T-helper 17 cell (primary cell): ENCODE measurements at places on chromosomes 7 and 10. TPM values are rescaled to one million over a fixed set of nuclear protein-coding genes. Genes with fewer than 3 reads are reported as not detected.

DNA sequence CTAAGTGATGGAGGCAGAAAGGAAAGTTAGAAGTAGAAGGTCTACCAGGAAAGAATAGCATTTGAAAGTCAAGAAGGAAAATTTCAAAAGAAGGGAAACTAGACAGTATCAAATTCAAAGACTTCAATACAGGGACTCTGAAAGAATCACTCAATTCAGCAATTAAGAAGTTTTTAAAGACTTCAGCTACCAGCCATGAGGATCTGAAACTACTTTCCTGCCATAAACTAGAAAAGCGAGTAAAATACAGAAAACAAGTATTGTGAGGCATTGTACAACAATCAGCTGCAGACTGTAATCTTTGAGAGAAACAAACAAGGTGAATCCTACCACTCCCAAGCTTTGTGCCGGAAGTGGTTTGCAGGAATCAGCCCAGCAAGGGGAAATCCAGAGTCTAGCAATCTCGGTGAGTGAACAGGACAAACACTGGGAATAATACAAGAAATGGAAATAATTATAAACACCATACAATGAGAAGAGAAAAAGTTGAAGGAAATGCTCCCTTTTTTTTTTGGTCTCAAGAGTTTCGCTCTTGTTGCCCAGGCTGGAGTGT is 62.4 kb downstream of the ARHGAP12 start:
- no peak overlapping the region for H3K27ac ChIP-seq
- H3K4me1 ChIP-seq: peaks cover 22% of the 10 kb centered on the region
- DNase-seq: no peak
- H3K36me3 ChIP-seq: peaks cover 5% of the 10 kb centered on the region

GRCh38 chr7:130667593-130668257 is 823 bp downstream of the COPG2 start:
- no peak for DNase-seq
- peak overlapping the region; percentile 89 for H3K4me3 ChIP-seq
- H3K4me1 ChIP-seq: peaks cover 18% of the 10 kb centered on the region
- no peaks in the 10 kb centered on the region for H3K36me3 ChIP-seq
- peak overlapping the region; percentile 8 for H3K27ac ChIP-seq

- peaks cover 2% of the 10 kb centered on the region for H3K36me3 ChIP-seq
- no peak overlapping the region for H3K27ac ChIP-seq
- no peak overlapping the region for H3K4me3 ChIP-seq
Observed at GRCh38 chr7:57651006-57651405, 201.0 kb downstream of the ZNF716 start.

GRCh38 chr10:87550741-87551140 is 46.0 kb downstream of the MINPP1 start:
- no peaks in the 10 kb centered on the region for H3K27me3 ChIP-seq
- H3K4me1 ChIP-seq: peaks cover 7% of the 10 kb centered on the region
- no peak overlapping the region for H3K4me3 ChIP-seq
- no peak overlapping the region for H3K27ac ChIP-seq
- DNase-seq: no peak

DNA sequence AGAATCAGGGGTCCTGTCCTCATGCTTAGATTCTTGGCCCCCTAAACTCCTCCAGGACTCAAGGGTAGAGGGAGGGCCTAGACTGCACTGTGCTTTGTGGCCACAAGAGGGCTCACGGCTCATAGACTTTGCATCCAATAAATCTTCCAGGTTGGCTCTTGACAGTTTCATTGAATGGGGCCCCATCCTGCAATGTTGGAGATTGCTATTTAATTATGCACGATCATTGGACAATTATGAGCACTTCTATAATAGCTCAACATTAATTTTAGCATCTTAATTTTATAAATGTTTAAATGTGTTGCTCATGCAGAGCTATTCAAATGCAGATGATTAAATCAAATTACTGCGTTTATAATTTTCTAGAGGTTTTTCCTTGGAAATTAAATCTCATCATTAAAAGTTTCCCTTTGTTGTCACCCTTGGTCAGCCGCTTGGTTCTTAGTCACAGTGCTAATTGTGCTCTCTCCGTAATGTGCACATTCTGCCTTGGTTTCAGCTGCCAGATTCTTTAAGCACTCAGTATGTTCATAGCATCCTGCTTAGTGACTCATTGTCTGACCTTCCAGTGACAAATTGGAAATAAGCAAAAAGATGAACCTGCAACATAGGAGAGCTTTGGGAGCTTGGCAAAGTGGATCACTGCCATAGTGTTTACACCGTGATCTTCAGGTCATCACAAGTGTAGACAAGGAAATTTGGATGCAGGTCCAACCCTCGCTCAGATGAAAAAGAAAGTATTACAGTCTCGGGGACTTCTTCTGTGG is 33.4 kb upstream of the PLPP4 start:
- H3K36me3 ChIP-seq: no peaks in the 10 kb centered on the region
- no peak overlapping the region for H3K4me3 ChIP-seq
- H3K4me1 ChIP-seq: no peaks in the 10 kb centered on the region
- no peak overlapping the region for H3K27ac ChIP-seq

GRCh38 chr7:2114052-2114451 is 118.7 kb downstream of the MAD1L1 start:
- H3K4me1 ChIP-seq: peaks cover 25% of the 10 kb centered on the region
- no peak overlapping the region for H3K4me3 ChIP-seq
- no peaks in the 10 kb centered on the region for H3K36me3 ChIP-seq
- no peaks in the 10 kb centered on the region for H3K27me3 ChIP-seq

DNA sequence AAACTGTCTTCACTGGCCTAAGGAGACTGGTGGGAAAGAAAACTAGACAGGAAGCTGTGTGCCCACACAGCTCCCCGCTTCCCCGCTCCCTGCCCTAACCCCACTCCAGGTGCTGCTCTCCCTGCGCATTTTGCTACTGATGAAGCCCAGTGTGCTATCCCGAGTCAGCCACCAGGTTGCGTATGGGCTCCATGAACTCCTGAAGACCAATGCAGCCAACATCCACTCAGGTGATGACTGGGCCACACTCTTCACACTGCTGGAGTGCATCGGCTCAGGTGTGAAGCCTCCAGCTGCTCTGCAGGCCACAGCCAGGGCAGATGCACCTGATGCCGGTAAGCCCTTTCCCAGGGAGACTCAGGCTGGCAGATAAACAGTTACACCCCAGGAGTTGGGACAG is 20.3 kb upstream of the NFKB2 start:
- H3K4me3 ChIP-seq: no peak overlapping the region
- no peak overlapping the region for H3K27ac ChIP-seq
- no peak for DNase-seq
- no peaks in the 10 kb centered on the region for H3K27me3 ChIP-seq

GRCh38 chr7:76354516-76354915 is 4.3 kb downstream of the YWHAG start:
- no peak overlapping the region for H3K27ac ChIP-seq
- no peak overlapping the region for H3K4me3 ChIP-seq
- DNase-seq: no peak
- H3K4me1 ChIP-seq: peaks cover 36% of the 10 kb centered on the region
- H3K36me3 ChIP-seq: peaks cover 11% of the 10 kb centered on the region
- H3K27me3 ChIP-seq: no peaks in the 10 kb centered on the region

DNA sequence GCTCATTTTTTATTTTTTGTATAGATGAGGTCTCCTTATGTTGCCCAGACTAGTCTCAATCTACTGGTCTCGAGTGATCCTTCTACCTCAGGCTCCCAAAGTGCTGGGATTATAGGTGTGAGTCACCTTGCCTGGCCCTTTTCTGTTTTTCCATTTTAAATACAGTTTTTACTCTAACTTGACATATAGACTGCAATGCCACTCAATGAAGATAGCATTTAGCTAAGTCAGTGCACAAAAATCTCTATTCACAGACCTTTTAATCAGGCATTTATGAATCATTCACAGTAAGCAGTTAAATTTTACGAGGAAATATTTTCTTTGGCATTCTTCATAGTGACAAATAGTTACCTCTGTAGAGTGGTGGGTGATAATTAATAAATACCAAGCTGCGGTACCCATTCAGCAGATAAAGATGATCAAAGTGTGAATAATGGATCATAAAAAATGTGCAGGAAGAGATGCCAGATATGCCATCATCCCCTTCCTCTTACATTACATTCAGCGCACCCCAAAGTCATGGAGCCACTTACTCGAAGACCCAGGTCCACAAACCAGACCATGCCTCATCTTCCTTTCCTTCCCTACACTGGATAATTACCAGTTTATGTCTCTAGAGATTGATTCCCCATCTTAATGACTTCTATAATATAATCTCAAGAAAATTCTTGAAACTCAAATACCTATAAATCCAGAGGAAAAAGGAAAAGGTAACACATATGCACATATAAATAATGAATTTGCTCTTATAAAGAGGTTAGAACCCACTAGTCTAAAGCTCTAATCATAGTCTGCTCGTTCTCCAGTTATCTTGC is 56.0 kb downstream of the UBE2H start:
- no peak overlapping the region for H3K4me3 ChIP-seq
- no peak for DNase-seq
- H3K36me3 ChIP-seq: no peaks in the 10 kb centered on the region
- peak overlapping the region; percentile 32 for H3K27ac ChIP-seq

DNA sequence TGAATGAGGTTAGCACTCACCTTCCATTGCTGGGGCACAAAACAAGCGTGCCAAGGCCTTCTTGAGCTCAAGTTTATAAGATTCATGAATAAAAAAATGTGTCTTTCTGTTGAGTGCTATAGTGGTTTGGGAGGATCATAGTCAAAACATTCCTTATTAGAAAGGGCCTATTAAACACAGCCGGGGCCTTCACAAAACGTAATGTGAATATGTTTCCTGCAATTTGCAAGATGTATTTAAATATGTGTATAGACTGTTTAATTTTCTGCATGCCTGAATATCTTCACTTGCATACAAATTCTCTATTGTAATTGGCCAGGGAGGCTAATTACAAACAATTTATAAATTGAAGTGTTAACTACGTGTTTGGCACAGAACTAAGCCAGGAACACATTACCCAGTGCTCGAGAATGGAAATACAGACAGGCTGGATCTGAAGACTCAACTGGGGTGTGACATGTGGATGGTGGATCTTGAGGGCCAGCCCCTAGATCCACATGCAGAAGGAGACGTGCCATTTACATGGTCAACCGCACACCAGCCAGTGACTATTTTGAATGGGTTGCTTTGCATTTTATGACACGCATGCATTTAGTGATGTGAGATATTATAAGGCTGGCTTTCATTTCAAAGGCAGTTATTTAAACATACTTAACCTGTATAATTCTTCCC is 31.3 kb downstream of the LYZL2 start:
- peaks cover 6% of the 10 kb centered on the region for H3K4me1 ChIP-seq
- no peak overlapping the region for H3K4me3 ChIP-seq
- no peak overlapping the region for H3K27ac ChIP-seq
- peaks cover 7% of the 10 kb centered on the region for H3K36me3 ChIP-seq
- H3K27me3 ChIP-seq: peaks cover 52% of the 10 kb centered on the region
- DNase-seq: no peak

GRCh38 chr7:14381936-14382335 is 392.5 kb upstream of the ETV1 start:
- no peak overlapping the region for H3K4me3 ChIP-seq
- H3K27ac ChIP-seq: no peak overlapping the region
- no peak for DNase-seq
- H3K4me1 ChIP-seq: peaks cover 2% of the 10 kb centered on the region
- no peaks in the 10 kb centered on the region for H3K36me3 ChIP-seq

DNA sequence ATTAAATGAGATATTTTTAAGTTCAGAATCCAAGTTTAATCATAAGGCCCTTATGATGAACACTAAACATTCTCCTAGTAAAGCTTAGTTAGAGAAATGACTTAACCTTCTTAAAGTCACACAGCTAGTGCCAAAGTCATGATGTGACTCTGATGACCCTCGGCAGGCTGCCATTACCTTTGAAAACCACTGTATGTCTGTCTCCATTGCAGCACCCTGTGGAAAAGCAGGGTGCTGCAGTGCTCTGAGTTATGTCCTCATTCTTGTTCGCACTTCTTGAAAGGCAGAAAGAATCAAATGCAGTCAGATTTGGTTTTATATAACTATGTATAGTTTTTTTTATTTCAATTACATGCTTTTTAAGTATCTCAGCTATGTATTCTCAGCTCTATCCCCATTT is 105.0 kb downstream of the PHTF2 start:
- no peak overlapping the region for H3K4me3 ChIP-seq
- no peak for DNase-seq
- no peaks in the 10 kb centered on the region for H3K27me3 ChIP-seq
- H3K27ac ChIP-seq: peak overlapping the region; percentile 57

GRCh38 chr7:134777908-134778580 is 1.4 kb upstream of the CALD1 start:
- peaks cover 30% of the 10 kb centered on the region for H3K27me3 ChIP-seq
- no peak overlapping the region for H3K4me3 ChIP-seq
- no peaks in the 10 kb centered on the region for H3K4me1 ChIP-seq

DNA sequence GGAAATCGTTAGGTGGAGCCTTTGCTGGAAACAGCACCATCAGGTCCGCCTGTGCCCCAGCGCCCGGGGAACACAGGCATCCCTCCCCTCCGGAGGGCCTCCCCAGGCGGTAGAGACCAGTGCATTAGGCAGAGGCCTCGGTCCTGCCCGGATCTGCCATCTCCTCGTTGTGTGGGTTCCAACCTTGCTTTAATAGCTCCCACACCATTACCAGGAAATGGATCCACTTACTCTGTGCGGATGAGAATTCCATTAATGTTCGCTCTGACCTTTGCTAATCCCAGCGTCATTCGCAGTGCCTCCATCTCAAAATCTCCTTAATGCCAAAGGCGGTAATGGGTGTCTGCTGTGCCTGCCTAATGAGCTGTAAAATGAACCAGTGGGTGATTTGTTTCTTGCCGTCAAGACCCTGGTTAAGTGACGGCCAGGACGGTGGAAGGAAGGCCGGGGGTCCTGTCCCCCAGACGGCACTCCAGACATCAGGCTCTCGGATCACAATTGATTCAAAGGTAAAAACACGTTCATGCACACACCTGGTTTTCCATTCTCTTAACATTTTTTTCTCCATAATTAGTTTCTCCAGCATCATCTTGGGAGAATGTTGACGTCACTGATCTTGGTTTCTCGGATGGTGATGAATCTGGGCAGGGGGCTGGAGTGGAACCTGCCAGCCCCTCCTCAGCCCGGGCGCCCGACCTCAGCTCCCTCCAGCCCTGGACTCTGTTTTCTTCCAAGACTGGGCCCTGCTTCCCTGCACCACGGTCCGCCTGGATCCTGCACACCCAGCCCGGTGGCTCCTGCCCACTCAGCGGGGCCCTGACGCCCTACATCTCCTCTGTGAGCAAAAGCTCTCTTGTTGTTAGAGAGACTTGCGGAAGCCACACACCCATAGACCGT is 22.8 kb upstream of the FAM20C start:
- no peak for DNase-seq
- H3K27ac ChIP-seq: no peak overlapping the region
- H3K4me3 ChIP-seq: no peak overlapping the region
- H3K4me1 ChIP-seq: no peaks in the 10 kb centered on the region
- H3K36me3 ChIP-seq: peaks cover 5% of the 10 kb centered on the region

DNA sequence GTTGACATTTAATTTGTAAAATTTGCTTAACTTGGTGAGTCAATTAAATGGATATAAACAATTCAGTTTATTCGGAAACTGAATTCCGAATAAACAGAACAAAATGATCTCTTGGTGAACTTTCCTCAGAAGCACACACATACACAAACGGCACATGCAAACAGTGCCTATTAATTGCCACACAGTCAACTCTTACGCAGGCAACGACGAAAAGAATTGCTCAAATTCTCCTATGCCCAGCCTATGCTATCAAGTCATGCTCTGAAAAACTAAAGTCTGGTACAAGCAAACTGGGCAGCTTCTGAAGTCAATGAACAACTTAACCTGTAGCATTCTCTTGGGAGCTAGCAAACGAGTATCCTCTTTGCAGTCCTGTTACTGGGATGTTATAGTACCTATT is 38.8 kb upstream of the ASL start:
- peaks cover 6% of the 10 kb centered on the region for H3K36me3 ChIP-seq
- H3K4me1 ChIP-seq: peaks cover 6% of the 10 kb centered on the region
- no peak overlapping the region for H3K27ac ChIP-seq

STAG3 gene
- 4.8 TPM for total RNA-seq

MYOF gene
- total RNA-seq: 1.6 TPM

AQP1 gene
- 0.35 TPM for total RNA-seq

DYNC1I1 gene
- 0.12 TPM for total RNA-seq

ZFAND2A gene
- total RNA-seq: 87.8 TPM

LOXL4 gene
- not detected for total RNA-seq

TEX47 gene
- not detected for total RNA-seq

CXCL12 gene
- total RNA-seq: 0.13 TPM
